Muscle of leg (tissue), 16 donors: ENCODE measurements at places on chromosomes 12 and 14. TPM values are rescaled to one million over a fixed set of nuclear protein-coding genes. Genes with fewer than 3 reads are reported as not detected.

GLIPR1L1 gene
- not detected for total RNA-seq

RIN3 gene
- total RNA-seq = 4.3 TPM

KRT75 gene
- total RNA-seq = not detected

MLF2 gene
- total RNA-seq = 88.2 TPM

RNASE8 gene
- not detected for total RNA-seq

PLBD1 gene
- total RNA-seq = 23.2 TPM

CCDC175 gene
- not detected for total RNA-seq

LMNTD1 gene
- total RNA-seq = 0.18 TPM

CDKN3 gene
- 24.8 TPM for total RNA-seq

- peak; percentile 49 for DNase-seq
These were observed 253.4 kb downstream of the BTG1 start for GRCh38 chr12:91892081-91892855.

GRCh38 chr14:99118046-99118721 lies 153.8 kb downstream of the BCL11B start:
- peak; percentile 55 for DNase-seq

DNA sequence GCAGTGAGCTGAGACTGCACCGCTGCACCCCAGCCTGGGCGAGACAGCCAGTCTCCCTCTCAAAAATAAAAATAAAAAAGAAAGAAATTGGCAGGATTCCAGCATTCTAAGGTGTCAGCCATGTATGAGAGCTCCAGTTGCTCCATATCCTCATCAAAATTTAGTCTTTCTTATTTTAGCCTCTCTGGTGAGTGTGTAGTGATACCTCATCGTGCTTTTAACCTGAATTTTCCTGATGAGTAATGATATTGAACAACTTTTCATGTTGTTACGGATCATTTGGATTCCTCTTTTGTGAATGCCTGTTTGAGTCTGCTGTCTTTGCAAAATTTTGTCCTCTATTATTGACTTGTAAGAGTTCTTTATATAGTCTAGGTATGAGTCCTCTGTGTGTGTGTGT lies 28.5 kb downstream of the CCDC60 start:
- DNase-seq = no peak

- no peak for DNase-seq
These were observed 40.2 kb downstream of the DACT1 start for GRCh38 chr14:58677996-58678395.

GRCh38 chr12:9944391-9944790 lies 12.2 kb upstream of the CLEC2A start:
- DNase-seq = no peak

DNA sequence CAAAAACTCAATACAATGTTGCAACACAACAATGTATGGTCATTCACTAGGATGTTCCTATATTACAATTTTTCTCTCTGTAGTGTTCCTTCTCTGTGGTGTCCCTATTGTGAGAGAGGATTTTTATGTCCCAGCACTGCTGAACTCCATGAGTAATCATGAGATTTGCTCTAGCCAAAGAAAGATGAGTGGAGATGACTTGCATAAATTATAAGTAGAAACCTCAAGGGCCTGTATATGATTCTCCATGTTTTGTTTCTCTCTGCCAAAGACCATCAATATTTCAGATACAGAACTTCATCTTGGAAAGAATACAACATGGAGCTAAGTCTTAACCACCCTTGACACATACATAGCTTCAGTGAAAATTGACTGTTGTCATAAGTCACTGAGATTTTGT lies 579.1 kb downstream of the TMTC2 start:
- DNase-seq = peak; percentile 41

DNA sequence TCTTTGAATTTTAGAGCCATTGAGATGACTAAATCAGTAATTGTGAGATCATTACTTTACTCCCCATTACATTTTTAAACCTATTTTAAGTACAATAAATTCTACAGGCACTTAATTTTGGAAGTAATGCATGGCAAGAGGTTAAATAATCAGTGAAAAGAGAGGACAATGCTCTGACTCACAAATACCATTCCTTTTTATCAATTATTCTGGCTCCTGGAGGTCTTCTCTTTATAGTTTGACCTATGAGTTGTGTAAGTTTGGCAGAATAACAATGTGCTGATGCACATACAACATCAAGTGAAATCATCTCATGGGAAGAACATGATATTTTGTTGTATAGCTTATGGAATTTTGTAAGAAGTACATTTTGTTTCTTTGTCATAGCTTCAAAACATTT lies 166.7 kb downstream of the TMTC3 start:
- DNase-seq = peak; percentile 24

GRCh38 chr12:4160314-4161040 lies 113.1 kb upstream of the CCND2 start:
- DNase-seq = no peak

GRCh38 chr12:75161488-75161887 lies 48.2 kb downstream of the KCNC2 start:
- DNase-seq = no peak

DNA sequence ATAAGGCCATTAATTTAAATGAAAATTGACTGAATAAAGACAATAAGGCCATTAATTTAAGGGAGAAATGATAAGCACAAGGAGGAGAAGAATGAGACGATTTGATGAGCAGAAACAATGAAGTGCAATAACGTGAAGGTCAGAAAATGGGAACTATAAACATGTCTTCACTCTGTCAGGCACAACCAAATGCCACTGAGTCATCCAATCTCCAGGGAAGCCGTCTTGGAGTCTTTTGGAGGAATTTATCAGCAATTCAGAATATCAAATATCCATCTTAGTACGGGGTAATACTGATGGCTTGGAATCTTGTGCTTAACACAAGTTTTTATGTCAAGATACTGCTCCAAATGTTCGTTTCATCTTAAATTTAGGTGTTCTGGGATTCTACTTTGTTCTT lies 159.9 kb downstream of the CAPZA3 start:
- DNase-seq = no peak

DNA sequence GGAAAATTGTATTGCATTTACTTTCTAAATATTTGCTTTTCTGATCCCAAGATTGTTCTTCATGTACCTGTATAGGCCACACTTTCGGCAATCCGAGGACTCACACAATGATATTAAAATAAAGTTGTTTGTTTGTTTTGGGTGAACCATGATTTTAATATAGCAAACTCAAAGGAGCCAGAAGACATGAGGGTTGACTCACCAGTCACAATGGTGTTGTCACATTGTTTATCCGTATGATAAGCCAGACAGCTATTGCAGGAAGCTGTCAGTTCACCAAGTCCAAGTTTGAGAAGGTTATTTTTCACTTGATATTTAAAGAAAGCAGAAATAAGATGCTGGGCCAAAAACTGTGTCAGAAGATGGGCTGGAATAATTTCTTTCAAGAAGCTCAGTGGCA lies 67.1 kb upstream of the CPM start:
- DNase-seq = no peak

DNA sequence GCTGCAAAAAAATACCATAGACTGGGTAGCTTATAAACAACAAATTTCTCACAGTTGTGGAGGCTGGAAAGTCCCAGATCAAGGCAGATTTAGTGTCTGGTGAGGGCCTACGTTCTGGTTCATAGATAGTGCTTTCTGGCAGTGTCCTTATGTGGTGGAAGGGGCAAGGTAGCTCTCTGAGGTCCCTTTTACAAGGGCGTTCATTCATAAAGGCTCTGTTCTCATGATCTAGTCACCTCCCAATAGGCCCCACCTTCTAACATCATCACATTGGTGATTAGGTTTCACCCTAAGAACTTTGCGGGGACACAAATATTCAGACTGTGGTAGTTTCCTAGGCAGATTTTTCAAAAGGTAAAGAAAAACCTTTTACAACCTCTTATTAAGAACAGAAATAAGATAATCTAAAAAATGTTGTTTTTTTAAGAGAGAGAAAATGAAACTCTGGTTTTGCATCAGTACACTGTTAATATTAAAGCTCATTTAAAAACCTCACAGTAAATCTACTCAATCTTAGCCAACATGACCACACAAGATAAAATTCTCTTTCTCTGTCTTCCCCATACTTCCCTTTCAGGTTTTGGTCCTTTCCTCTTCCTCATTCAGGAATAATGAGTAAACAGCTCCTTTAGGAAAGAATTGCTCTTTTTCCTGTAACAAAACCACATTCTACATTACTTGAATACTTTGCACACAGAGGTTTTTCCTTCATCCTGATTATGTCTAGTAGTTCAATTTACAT lies 117.5 kb downstream of the UNC79 start:
- DNase-seq = no peak
